Activated CD4-positive, alpha-beta T cell treated with anti-CD3 and anti-CD28 coated beads for 36 hours (primary cell): ENCODE measurements at places on chromosomes 5 and 9.
A peak's percentile ranks its signal among the peaks of the same experiment; 100 is the strongest.

DNA sequence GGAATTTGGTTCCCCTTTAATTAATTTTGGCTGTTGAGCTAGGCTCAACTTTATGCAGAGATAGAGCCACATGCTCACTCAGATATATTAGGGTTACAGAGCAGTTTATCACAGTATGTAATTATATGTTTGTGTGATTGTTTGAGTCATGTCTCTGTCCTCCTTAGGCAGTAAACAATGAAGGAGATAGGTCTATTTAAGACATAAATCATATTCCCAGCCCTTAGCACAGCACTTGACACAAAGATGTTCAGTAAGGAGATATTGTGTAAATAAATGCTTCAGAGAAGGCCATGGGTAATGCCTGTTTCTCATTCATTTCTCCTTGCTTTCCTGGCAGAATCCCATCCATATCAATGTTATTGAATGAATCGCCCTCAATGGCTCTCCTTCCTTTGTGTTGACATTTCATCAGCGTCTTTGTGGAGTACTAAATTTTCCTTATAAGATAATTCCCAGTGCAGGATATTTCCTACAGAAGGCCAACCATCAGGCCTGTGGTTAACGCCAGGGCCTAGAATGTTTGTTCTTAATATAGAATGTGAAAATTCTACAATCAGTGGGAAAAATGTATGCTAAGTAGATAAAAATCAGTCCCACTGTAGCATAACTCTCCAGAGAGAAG is 408.0 kb downstream of the EBF1 start:
- DNase-seq = no peak

GRCh38 chr9:2216591-2216990 is 201.4 kb downstream of the SMARCA2 start:
- DNase-seq = no peak

- DNase-seq = no peak
These were observed 69.3 kb upstream of the STC2 start for GRCh38 chr5:173397516-173397915.

GRCh38 chr5:172854971-172855370 is 20.9 kb downstream of the ERGIC1 start:
- DNase-seq = no peak

- DNase-seq = no peak
These were observed 130.7 kb downstream of the TRIM32 start for GRCh38 chr9:116817762-116818161.

GRCh38 chr5:56327809-56328208 is 94.7 kb upstream of the ANKRD55 start:
- DNase-seq = peak; percentile 91

DNA sequence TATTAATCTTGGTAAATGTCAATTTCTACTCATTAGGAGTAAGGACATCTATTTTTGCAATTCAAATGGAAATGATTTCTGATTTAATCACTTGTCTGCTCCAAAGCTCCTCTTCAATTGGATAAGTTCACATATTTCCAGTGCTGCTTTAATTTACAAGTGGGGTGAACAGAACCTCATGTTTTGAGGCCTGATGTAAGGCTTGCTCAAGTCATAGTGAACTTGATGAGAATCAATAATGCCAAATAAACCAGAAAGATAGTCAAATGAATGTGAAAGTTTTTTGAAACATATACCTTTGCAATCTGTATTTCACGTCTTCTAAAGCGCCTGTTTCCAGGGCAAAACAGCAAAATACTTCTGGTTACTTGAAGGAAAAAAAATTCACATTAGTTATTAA is 15.4 kb upstream of the ACOT12 start:
- no peak for DNase-seq

DNA sequence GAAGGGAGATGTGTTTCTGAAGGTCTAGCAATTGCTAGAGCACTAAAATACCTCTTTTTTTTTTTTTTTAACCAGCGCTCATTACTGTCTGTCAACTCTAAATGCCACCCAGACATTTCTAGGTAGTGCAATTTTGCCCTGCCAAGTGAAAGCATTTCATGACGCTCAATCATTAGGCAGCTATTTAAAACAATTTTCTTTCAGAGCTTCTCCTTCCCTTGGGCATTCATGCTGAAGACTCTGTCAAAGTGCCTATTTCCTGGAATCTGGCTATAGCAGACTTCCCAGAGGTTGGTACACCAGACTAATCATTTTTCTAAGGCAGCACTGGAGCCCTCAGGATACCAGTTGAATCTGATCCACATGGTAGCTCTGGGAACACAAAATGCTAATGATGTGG is 97.0 kb upstream of the ANKRD55 start:
- DNase-seq = no peak

- DNase-seq = no peak
These were observed 144.9 kb downstream of the GOLPH3 start for GRCh38 chr5:32029261-32029660.

DNA sequence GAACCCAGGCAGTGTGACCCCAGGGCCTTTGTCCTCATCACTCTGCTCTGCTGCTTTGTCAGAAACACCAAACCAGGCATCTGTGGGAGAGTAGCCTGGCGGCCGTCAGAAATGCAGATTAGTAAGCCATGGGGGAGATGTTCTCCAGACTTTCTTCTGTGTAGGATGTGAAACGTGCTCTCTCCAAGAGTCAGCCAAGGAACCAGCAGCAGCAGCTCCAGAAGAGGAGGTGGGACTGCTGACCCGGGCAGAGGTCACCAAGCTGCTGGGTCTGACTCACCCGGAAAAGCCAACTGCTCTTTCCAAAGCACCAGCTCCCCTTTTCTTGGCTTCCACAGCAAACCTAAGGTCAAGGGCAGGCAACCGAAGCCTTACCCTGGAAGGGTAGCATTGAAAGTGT is 14.4 kb upstream of the ABLIM3 start:
- DNase-seq = no peak

DNA sequence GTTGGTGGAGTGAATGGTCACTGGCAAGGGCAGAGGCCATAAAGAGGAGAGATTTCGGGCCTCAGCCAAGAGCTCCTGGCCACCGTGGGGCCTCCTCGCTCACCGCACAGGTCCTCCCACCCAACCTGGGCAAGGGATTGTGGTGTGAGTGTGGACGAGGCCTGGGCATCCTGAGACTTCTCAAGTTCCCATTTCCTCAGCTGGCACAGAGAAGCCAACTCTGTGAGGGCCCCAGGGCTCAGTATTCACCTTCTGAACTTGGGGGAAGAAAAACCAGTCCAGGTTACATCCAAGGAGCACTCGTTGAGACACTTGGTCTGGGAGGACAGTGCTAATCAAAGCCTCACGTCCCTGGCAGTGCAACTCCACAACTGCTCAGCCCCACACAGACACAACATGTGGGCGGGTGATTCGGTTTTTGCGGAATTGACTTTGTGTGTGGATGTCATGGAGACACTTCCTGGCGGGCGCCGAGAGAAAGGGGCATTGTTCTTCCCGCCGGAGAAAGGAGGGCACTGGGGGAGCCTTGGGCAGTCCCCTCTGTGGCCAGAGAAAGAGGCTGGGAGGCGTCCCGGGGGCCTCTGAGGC is 28.5 kb upstream of the NKD2 start:
- DNase-seq = no peak

DNA sequence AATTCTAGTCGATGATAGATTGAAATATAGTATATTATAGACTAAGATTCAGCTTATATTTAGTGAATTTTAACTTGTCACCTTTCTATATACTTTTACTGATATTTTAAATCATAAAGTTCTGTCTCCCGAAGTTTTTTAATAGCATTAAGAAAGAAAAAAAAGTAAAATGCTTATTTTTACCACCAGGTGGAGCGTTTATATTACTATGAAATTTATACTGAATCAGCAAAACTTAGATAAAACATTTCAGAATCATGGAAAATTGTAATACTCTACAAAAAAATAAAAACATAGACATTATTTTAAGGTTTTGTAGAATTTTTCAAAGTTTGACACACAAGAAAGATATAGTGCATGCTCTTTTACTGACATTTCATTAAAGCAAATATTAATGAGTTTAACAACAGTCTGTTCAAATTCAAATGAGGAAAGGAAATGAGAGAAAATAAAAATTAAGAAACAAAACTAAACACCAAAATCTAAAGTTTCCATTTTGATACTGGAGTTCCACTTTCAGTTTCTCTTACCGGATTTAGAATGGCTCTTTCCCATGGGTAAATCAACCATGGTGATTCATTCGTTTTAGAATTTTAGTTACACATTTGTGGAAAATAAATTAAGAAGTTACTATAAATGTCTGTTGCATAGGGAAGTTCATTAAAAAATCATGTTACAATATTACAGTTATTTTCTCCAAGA is 1035.3 kb downstream of the CDH12 start:
- no peak for DNase-seq

- DNase-seq = no peak
These were observed 63.5 kb upstream of the SLC2A8 start for GRCh38 chr9:127333221-127334064.

DNA sequence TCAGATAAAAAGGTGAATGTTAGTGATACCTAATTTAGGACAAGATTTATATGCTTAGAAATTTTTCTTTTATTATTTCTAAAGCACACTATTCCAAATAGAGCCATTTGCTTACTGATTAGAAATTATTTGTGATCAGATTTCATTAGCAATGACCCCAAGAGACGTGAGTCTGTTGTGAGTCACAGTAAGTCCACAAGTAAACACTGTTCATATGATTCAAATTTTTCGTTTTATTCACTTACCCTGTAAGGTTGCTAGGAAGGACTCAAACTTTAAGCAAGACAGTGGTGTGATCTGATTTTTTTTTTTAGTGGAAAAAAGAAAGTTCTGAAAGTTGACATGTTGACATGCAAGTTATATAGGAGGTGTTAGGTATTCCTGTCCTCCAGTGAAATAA is 1.2 kb downstream of the CARD6 start:
- no peak for DNase-seq

DNA sequence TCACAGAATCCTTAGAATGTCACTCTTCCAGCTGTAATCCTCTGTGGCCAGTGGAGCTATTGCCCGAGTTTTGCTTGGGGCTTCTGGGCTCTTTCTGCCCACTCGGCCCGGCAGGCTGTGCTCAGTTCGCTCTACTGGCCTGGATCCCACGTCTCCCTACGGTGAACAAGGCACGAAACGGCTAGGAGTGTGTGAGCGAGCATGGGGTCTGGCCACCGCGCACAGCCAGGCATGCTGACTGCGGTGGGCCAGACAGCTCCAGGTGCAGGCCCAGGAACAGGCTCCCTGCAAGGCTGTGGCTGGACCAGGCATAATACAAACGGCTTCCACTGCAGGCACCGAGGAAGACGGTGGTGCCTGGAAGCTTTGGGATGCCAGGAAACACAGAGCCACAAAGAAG is 2035.5 kb upstream of the ACO1 start:
- no peak for DNase-seq

DNA sequence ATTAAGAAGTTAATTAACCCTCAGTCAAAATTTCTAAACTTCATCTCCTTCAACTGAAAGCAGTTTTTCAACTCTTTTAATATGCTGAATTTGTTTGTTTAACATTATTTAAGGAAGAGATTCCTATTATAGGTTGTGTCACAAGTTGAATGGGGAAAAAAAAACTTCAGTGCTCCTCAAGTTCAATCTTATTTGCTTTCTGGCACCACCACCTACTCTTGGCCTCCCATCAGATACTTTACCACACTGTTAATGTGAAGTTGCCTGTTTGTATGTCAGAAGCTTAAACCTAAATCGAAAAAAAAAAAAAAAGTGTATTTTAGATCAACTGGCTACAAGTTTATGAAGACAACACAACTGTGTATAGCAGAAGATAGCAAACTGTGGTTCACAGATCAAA is 4.1 kb upstream of the DOCK2 start:
- DNase-seq = no peak

DNA sequence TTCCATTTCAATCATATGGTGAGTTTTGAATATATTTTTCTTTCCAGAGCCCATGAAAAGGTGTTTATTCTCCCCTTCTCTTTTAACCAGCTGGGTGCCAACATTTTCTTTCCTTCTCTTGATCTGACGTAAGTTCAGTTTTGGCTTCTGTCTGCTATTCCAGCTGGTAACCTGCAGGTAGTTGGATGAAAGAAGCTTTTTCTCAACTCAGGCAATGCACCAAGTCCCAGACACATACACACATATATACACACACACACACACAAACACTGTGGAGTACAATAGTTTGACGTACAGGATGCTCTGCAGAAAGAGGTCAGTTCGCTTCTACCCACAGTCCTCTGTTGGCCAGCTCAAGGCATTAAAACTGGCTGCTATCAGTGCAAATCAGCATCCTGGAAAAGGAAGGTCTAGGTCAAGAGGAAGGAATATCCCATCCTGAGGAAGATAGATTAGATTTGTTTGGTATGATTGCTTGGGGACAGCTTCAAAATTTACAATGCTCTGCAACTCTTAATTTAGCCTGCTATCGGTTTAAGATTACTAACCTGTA is 214.3 kb upstream of the SEMA6A start:
- no peak for DNase-seq

GRCh38 chr9:21434202-21435014 is 5.8 kb upstream of the IFNA1 start:
- peak; percentile 64 for DNase-seq
